ENCODE measurements at places on chromosomes 16 and 17.

- DNase-seq = no peak
Observed at GRCh38 chr16:54554581-54554980, 268.0 kb upstream of the IRX3 start.

- peak; percentile 78 for DNase-seq
Observed at GRCh38 chr16:70778901-70779309, 22.1 kb downstream of the VAC14 start.

DNA sequence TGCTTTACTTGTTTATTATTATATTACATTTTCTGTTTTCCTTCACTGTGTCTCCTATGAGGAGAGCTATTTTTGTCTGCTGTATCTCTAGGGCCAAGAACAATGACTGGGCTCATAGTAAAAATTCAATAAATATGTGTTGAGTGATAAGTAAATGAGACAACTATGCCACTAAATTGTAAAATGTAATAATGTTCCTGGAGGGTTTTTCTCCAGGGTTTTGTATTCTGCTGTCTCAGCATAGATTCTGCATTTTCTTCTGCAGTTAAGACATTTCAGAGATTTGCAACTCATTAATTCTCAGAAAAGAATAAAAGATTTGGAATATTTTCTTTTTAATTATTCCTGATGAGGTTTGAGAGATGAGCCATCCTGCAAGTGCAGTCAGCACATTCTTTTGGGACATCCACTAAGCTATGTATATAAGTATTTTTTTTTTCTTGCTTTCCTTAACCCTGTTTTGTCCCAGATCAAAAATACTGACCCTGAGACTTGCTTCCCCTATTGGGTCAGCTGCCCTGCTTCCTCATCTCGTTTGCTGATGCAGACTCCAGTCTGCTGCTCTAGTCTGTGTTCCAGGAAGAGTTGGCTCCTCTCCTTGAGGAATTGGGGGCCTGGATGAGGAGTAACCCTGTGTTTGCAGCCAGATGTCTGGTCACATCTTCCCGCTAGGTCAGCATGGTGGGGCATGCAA lies 122.9 kb downstream of the ABCA8 start:
- DNase-seq = no peak

DNA sequence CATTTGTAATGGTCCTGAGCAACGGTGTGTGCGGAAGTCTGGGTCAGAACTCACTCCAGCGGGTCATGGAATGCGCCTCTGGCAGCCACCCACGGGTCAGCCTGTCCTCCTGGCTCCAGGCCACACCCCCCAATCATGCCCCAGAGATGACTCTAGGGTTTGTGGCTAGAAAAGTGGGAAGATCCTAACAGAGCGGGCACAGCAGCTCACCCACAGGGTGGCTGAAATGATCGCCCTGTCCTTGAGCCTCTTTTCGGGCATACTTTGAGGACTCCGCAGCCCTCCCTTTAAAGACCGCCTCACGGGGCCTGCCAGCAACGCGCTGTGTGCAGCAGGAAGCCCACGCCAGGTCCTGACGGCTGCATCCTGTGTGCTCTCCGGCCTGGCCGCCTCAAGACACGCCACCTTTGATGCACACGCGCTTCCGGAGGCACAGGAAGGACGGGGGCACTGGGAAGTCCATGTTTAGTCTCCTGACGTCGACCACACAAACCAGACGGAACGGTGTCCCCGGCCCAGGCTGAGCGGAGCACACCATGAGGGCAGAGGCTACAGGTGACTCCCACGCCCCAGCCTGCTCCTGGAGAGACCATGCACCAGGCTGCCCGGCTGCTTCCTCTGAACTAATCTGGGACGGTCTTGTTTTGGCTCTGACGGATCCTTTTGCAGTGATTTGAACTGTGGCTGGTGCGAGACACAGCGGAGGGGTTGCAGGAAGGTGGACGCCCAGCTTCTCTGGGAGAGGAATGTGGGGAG lies 92.9 kb downstream of the TBC1D16 start:
- DNase-seq = peak; percentile 4

GRCh38 chr16:30070490-30070889 lies 4.9 kb downstream of the ALDOA start:
- DNase-seq = no peak

GRCh38 chr16:400061-400591 lies 1.6 kb upstream of the DECR2 start:
- DNase-seq = no peak

GRCh38 chr17:61398721-61399130 lies 917 bp upstream of the TBX2 start:
- DNase-seq = no peak

DNA sequence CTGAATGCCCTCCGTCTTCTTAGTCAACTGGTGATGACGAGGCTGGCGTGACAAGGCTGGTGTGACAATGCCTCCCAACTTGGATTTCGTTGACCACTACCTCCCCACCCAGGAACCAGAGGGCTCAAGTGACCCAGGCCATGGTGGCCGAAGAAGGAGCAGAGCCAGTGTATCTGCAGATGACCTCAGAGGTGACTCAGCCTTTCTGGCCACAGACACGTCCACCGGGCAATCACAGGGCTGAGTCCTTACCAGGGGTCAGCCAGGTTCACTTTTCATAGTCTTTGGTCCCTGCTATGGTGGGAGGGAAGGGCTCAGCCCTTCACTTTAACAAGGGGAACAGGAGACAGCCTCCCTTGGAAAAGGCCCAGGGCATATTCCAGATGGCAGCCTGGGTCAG lies 116.3 kb downstream of the MAF start:
- no peak for DNase-seq

DNA sequence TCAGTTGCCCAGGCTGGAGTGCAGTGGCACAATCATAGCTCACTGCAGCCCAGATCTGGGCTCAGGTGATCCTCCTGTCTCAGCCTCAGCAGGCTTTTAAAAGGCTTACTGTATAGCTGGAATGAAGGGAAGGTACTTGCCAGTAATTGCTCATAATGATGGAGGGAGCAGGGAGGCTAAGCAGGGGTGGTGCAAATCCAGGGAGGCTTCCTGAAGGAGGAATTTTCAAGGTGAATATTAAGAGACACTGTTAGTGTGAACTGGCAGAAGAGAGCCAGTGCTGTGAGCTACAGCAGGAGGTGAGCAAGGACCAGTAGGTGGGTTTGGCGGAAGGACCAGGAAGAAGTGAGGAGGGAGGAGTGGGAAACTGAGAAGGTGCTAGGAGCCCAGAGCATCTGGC lies 24.7 kb downstream of the CRHR1 start:
- no peak for DNase-seq

- DNase-seq = no peak
Observed at GRCh38 chr17:40533896-40534295, 31.4 kb downstream of the CCR7 start.

GRCh38 chr16:72191551-72191950 lies 19.6 kb upstream of the PMFBP1 start:
- DNase-seq = peak; percentile 38
